ENCODE measurements at places on chromosomes 1 and 21.

GRCh38 chr1:22635436-22635835 lies 992 bp upstream of the C1QA start:
- DNase-seq = no peak

- DNase-seq = no peak
Observed at GRCh38 chr1:158979229-158979628, 30.5 kb upstream of the IFI16 start.

- DNase-seq = peak; percentile 49
Observed at GRCh38 chr1:221912230-221912629, 170.3 kb upstream of the DUSP10 start.

DNA sequence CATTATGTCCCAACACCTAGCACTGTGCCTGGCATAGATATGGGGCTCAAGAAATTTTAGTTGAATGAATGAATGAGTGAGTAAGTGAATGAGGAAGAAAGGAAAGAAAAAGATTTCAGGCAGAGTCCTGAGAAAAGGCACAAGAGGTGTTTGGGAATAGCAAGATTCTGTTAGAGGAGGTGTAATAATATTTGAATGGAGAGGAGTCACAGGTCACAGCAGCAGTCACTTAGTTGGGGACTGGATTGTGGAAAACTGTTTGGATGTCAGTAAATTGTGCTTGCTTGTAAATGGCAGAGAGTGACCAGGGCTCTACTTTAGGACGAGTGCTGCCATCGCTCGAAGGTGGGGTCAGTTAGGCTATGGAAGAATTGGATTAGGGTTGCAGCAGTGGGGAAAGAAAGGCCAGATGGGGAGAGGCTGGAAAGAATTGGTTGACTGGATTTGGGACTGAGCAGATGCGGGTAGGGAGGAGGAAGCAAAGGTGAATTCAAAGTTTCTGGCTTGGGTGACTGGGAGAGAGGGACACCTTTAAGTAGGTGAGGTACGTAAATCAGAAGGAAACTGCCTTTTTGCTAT lies 9.3 kb downstream of the CDC14A start:
- no peak for DNase-seq

DNA sequence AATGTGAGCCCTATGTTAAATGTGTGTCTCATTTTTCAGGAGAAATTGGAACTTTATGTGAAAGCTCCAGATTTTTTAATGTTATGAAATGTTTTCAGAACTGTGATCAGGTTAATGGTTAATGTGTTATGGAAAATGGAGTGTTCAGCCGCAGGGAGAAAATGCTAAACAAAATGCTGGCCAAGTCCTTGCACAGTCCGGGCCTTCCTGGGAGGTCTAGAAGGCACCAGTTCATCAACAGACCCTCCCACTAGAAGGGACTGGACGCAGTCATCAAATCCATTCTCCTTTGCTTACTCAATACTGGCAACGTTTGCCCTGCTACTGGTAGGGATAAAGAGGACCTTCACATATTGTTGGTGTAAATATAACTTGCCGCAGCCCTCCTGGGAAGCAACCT lies 43.4 kb downstream of the VWA5B1 start:
- no peak for DNase-seq

GRCh38 chr1:6097824-6098223 lies 52.1 kb downstream of the KCNAB2 start:
- no peak for DNase-seq

DNA sequence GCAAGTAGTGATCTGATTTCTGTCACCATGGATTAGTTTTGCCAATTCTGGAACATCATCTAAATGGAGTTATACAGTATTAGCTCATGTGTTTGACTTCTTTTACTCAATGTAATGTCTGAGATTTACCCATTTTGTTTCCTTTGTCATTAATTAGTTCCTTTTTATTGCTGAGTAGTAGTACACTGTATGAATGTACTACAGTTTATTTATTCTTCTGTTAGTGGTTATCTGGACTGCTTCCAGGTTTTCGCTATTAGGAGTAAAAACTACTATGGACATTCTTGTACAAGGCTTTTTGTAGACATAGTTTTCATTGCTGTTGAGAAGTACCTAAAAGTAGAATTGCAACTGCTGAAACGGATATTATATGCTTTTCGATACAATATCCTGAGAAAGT lies 14.1 kb downstream of the SUCO start:
- no peak for DNase-seq

DNA sequence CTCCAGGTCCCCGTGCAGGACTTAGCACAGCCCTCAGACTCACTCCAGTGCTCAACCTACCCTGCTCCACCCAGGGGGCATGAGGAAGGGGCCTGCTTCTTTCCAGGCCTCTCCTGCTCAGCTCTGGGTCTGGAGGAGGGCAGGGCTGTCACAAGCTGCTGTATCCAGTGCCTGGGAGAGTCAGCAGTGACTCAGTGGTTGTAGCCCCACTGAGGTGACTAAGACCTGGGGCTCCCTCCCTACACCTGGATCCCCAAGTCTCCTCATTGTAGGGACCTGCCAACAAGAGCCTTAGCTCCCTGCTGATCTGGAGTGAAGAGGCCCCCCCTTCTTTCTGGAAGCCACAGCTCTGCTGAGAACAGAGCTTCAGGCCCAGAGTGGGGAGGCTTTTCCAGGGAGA lies 36.1 kb upstream of the FAM131C start:
- DNase-seq = no peak

DNA sequence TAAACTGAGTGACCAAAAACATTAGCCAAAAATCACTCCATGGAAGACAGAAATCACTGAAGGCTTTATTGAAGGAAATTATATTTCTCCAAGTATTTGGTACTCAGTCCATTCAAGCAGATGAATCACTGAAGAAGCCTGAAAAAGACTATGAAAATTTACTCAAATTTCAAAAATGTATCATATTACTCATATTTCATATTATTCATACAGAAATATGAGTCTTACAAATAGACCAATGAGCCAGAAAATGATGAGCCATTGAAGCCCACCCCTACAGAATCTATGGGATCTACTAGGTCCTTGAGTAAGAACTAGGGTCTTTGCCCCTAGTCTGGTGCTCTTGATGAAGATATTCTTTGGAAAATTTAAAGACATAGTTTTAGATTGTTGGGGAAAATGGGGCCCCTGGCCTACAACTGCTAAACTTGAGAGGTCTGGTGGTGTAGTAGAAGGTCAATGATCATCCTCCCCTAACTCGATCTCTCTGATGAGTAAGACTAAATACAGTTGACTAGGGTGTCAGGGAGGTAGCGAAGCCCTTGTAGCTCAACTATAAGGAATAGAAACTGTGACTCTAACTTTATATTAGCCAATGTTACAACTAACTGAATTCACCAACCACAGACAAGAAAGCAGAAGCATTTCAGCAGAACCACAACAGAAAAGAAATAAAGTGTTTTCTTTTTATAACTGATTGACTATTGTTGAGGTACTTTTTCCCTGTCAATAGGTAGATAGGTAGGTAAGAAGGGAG lies 81.0 kb downstream of the NOTCH2 start:
- DNase-seq = peak; percentile 13

GRCh38 chr1:244210884-244211558 lies 159.9 kb downstream of the ZBTB18 start:
- DNase-seq = no peak

DNA sequence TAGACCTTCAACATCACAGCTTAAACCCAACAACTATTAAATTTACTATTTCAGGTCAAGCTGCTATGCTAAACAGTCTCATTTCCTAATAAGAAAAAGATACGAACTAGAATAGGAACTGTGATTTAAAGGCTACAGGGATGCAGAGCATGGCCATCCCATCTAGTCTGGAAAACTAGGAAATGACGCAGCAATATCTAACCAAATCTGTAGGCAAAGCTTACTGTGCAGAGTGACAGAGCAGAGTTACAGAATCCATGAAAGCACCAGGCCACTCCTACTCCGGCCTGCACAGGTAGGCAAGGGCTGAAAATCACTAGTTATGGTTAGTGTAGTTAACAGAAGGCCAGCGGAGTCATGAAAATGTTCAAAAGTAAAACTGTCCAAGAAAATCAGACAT lies 2.1 kb downstream of the HLCS start:
- DNase-seq = no peak

DNA sequence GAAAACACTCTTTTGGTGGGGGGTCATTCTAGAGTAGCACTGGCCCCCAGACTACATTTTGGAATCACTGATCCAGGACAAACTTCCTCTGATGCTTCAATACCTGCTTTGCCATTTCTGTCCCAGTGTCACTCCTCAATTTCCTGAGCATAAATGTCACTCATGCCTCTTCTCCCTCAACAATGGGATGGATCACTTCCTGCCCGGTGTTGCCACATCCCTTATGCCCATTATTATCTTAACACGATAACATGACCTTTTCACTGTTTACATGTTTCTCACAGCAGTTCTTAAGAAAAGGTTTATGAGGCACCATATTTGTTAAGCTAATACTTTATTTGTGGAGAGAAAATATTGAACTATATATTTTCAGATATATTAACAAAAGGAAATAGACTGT lies 3.9 kb upstream of the ITLN1 start:
- no peak for DNase-seq

- no peak for DNase-seq
Observed at GRCh38 chr1:8926707-8927694, 18.7 kb upstream of the CA6 start.

GRCh38 chr1:193242000-193242399 lies 55.6 kb upstream of the B3GALT2 start:
- DNase-seq = no peak

- DNase-seq = no peak
Observed at GRCh38 chr1:19618428-19618827, 25.7 kb upstream of the NBL1 start.

- DNase-seq = no peak
Observed at GRCh38 chr1:159140474-159140873, 30.9 kb upstream of the CADM3 start.

- DNase-seq = no peak
Observed at GRCh38 chr1:60223158-60223557, 149.6 kb upstream of the C1orf87 start.
